ENCODE measurements at places on chromosomes 4 and X.

GRCh38 chr4:1204286-1204827 lies 32.0 kb upstream of the SPON2 start:
- DNase-seq: no peak

DNA sequence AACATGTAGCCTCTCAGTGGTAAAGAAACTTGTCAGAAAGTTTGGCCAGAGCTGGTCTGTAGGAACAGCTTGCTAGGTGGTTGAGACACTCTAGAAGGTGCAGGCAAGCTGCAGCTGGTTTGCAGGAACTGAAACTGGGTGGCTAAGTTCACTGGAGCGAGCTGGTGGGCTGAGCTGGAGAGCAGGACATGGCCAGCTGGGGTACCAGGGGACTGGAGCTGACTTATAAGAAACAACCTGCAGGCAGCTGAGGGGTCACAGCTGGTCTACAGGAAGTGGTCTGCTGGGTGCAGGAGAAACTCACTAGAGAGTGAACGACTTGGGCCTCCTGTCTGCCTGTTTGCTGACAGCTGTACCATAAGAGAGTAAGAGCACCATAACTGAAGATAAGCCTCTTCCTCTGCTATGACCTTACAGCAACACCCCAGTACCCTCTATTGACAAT lies 157.1 kb upstream of the LNX1 start:
- DNase-seq: no peak

- no peak for DNase-seq
Observed at GRCh38 chr4:26060286-26060685, 146.3 kb downstream of the SMIM20 start.

DNA sequence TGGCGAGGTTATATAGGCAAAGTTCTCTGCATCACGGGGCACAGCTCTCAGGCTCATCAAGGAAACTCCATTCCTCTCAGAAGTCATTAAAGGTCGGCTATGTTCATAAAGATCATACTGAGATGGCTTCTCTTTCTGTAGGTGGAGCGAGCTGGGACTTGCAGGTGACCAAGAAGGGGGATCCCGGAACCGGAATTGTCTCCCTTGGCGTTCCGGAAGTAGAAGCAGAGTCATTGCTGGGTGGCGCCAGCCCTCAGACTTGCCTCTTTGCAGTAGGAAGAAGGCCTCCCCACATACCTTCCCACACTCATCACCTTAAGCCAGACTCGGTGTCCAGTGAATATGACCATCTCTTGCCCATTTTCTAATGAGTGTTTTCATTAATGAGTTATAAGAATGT lies 17.9 kb upstream of the HPGD start:
- no peak for DNase-seq

GRCh38 chr4:115484479-115484878 lies 371.1 kb upstream of the NDST4 start:
- no peak for DNase-seq

GRCh38 chr4:62156205-62156604 lies 956.1 kb downstream of the ADGRL3 start:
- no peak for DNase-seq

DNA sequence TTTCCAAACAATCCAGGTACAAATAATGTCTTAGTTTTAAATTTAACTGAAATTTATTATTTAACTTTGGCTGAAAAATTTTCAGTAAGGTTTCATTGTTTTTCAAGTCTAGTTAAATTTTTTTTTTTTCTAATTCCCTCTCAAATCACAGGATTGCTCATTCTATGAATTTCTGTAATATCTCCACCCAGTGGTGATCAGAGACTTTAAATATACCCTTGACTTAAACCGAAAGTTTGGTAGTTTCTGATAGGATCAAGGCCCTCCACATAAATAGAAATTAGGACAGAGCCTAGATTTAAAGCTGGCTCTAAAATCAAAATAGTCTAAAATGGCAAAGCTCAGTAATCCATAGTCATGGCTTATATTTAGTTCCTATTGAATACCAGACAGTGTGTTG lies 175.4 kb downstream of the TBCK start:
- no peak for DNase-seq

GRCh38 chr4:181008164-181008563 lies 1235.0 kb upstream of the TENM3 start:
- DNase-seq: peak; percentile 89

- DNase-seq: no peak
Observed at GRCh38 chr4:146381263-146381872, 140.4 kb downstream of the SLC10A7 start.

DNA sequence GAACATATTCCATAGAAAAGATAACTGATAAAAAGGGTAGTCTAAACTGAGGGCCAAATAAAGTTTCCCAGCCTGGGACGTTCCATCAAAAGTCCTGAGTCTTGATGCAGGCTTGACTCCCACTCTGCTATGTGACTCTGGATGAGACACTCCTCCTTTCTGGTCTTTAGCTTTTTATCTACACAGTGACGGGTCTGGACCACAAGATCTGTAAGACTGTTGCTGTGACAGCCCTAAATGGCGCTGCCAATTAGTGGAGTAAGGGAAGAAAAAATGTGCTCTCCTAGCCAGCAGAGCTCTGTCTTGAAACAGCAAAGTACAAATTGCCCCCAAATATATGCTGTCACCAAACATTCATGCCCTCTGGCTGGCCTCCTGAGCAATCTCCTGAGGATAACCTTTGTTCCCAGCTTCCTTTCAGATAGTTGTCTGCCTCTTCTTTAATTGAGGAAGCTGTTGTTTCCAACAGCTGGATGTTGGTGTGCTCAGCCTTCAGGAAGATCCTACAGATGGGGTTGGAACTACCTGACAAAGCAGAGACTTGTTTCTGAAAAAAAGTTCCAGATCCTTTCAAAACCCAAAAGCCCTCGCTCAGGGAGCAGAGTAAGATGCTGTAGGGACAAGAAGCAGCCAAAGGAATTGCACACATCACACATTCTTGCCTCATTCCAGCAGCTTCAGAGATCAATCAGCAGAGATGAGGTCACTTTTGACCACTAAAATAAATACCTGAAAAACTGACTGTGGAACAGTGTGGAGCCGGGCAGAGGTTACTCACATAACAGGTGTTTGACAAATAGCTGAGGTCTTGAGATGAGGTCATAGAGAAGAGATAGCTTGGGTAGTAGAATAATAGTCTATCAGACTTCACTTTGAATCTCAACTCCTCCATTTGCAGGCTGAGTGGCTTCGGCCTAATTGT lies 383.4 kb upstream of the FGF13 start:
- peak; percentile 2 for DNase-seq

GRCh38 chr4:108891896-108892590 lies 129.2 kb upstream of the ETNPPL start:
- DNase-seq: no peak

GRCh38 chr4:149173241-149174013 lies 642.2 kb downstream of the IQCM start:
- DNase-seq: no peak

GRCh38 chr4:81472281-81473182 lies 825 bp upstream of the RASGEF1B start:
- no peak for DNase-seq

DNA sequence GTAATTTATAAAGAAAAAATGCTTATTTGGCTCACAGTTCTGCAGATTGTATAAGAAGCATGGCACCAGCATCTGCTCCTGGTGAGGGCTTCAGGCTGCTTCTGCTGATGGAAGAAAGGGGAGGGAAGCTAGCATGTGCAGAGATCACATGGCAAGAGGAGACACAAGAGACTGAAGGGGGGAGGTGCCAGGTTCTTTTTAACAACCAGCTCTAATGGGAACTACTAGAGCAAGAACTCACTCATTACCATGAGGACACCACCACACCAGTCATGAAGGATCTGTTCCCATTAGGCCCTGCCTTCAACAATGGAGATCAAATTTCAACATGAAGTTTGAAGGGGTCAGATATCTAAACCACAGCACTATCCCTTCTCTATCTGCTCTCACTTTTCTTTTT lies 9.4 kb upstream of the COPS4 start:
- no peak for DNase-seq

GRCh38 chr4:31655328-31655727 lies 935.2 kb downstream of the PCDH7 start:
- DNase-seq: no peak

GRCh38 chr4:118076958-118077766 lies 42.9 kb downstream of the NDST3 start:
- DNase-seq: peak; percentile 4

- no peak for DNase-seq
Observed at GRCh38 chr4:138553001-138553845, 311.1 kb upstream of the SLC7A11 start.

- DNase-seq: peak; percentile 60
Observed at GRCh38 chrX:150155436-150156035, 207.6 kb upstream of the MAMLD1 start.

DNA sequence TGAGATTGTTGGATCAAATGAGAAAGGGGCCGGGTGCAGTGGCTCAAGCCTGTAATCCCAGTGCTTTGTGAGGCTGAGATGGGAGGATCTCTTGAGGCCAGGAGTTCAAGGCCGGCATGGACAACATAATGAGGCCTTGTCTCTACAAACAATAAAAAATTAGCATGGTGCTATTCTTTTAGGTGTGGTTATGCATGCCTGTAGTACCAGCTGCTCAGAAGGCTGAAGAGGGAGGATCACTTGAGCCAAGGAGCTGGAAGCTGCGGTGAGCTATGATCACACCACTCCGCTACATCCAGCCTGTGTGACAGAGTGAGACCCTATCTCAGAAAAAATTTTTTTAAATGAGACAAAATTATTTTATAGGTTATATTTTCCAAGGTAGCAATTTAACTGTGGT lies 49.7 kb upstream of the TMEM150C start:
- DNase-seq: no peak

GRCh38 chr4:75849461-75849860 lies 52.8 kb downstream of the PPEF2 start:
- DNase-seq: no peak

- no peak for DNase-seq
Observed at GRCh38 chr4:129342819-129343408, 247.0 kb downstream of the C4orf33 start.

- no peak for DNase-seq
Observed at GRCh38 chrX:148854306-148854705, 353.9 kb downstream of the AFF2 start.

DNA sequence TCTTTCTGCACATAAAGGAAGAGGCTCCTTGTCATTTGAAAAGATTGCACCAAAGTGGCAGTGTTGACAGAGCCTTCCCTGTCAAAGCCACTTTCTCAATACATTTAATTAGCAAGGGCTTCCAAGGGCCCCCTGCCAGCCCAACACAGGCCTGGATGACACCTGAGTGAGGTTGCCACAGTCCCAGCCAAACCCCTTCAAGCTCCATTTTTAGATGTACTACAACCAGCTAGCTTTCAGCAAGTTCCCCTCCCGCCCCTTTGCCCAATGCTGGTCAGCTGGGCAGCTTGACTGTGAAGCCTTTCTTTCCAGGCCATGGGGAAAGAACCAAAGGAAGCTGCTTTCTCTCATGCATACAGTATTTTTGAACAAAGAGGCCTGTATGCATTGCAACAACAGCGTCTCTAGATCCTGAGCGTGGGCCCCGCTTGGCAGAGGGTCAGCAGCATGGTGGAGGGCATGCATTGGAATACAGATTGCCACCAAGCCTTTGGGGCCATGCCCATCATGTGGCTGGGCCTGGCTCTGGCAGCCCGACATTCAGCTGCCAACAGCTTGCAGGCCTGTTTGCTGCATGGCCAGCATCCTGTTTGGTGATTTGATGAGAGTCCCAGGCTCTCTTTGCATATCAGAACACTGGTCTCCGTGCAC lies 261.1 kb upstream of the GATB start:
- DNase-seq: no peak

DNA sequence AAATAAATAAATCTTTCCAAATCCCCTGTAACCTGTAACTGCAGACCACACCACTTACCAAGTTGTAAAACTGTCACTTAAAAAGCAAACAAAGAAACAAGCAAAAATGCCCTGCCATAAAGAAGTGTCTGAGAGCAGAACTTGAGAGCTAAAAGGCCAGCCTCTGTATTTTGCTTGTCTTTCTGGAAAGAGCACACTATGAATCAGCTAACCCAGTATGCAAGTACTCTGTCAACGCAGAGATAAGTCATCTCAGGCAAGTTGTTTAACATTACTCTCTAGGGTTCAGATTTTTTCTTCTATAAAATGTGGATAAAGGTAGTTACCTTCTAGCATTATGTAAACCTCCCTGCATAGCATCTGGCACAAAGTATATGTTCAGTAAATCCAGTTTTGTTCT lies 134.8 kb downstream of the HS3ST1 start:
- DNase-seq: no peak

DNA sequence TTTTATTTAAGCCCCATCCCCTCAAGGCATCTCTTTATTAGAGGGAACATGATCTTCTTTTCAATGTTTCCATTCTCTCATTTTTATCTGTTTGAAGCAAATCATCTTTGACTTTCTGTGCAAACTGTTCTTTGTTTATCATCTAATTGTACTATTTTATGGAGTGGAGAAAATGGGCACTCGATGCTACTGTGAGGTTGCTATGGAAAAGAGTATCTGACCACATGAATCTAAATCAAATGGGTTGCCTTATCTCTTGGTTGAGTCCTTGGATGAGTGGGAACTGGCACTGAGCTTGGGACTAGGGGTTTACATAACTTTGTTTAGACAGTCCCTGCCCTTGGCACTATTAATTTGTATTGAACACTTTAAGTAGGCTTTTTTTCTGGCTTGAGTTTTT lies 9.1 kb downstream of the OCRL start:
- no peak for DNase-seq

DNA sequence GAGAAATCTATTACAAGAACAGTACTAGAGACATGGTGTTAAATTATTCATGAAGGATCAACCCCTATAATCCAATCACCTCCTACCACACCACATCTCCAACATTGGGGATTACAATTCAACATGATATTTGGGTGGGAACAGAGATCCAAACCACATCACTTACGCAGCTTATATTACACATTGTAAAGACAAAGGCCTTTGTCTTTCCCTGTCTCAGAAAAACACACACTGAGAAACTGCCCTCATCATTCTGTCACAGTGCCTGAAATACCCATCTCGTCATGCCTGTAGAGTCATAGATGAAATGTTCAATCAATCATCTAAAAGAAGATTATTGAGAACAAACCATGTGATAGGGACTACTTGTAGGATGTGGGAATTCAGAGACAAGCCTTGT lies 558.8 kb upstream of the GRIA3 start:
- no peak for DNase-seq

DNA sequence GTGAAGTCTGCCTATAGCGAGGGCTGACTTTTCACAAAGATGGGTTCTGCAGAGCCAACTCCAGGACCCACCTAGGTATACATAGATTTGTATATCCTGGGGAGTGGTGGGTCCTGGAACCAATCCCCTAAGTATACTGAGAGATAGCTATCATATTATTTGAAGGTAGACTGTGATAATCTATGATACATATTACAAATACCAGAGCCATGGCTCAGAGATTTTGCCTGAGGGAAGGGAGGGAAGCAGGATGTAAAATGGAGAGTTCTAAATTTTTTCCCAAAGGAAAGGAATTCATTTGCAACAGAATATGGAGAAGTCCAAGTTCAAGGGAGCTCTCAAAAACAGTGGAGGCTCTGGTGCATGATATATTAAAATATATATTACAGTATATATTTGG lies 7.2 kb downstream of the TCEAL3 start:
- no peak for DNase-seq

DNA sequence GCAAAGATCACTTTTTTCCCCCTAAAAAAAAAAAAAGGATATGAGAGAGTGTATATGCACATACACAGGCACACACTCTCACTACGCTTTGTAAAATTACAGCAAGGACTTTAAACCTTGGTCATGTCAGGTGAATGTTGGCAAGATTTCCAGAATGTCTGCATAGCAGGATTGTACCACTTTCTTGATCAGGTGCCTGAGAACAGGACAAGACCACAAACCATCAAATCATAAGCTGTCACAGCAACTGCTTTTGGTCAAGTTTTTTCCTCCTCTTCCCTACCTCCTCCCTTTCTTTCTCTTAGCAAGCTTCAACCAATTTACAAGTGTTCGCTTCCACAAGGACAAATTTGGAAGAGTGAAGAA lies 15.3 kb downstream of the PPARGC1A start:
- DNase-seq: no peak

All from Caki2 (cell line).